ENCODE measurements at places on chromosomes 4 and X. TPM values are rescaled to one million over a fixed set of nuclear protein-coding genes. Genes with fewer than 3 reads are reported as not detected.

GRCh38 chr4:28287831-28288233 lies 1427.2 kb downstream of the STIM2 start:
- DNase-seq: no peak

The RBMX gene
- total RNA-seq: 114 TPM

DNA sequence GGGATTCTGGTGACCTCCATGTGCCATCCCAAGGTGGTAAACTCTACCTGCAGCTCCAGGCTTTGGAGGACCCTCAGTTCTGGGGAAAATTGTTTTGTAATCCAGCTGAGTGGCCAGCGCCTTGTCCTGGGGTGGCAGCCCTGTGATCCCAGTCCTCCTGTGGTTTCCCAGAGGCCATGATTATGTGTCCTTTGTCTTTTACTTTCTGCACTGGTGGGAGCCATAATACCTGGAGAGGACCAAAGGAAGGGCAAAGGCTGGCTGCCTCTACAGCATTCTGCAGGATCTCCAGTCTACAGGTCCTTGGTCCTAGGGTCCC lies 64.0 kb downstream of the NBDY start:
- DNase-seq: no peak

GRCh38 chr4:160399826-160400225 lies 1296.9 kb downstream of the RAPGEF2 start:
- no peak for DNase-seq

The PPBP gene
- total RNA-seq: 9.7 TPM

DNA sequence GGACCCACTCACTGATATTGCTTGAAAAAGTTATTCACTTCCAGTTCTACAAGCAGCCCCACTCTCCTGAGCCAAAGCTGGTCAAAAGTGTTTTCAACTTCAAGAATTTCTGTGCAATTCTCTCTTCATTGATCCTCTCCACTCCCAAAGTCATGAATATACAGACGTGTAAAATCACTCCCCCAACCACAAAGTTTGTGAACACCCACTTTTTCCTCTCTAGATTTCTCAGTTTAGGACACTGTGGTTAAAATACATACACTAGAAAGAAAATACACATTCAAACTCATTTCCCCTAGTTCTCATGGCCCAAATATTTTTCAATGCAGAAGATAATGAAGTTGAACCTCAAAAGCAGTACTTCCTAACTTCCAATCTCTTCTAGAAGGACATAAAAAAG lies 116.3 kb downstream of the MSN start:
- no peak for DNase-seq

DNA sequence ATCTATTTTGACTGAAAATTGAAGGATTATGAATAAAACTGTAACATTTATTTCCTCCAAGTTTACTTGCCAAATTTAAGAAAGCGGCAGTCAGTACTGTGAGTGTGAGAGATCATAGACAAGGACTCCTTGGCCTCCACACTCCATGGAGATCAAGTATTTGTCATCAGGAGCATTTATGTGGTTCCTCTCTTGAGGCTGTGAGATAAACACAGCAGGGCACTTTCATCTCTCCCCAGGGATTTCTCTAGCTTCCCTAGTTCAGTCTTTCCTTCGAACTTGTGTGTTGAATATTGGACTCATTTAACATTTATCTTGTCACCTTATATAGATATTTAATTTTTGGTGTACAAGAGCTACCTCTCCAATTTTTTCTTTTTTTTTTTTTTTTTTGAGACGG lies 40.8 kb downstream of the PDE5A start:
- no peak for DNase-seq

The TEC gene
- total RNA-seq: 7.4 TPM

- no peak for DNase-seq
Measured at GRCh38 chrX:37332987-37333658, 16.0 kb upstream of the PRRG1 start.

- DNase-seq: no peak
Measured at GRCh38 chrX:131614241-131614640, 70.4 kb downstream of the OR13H1 start.

DNA sequence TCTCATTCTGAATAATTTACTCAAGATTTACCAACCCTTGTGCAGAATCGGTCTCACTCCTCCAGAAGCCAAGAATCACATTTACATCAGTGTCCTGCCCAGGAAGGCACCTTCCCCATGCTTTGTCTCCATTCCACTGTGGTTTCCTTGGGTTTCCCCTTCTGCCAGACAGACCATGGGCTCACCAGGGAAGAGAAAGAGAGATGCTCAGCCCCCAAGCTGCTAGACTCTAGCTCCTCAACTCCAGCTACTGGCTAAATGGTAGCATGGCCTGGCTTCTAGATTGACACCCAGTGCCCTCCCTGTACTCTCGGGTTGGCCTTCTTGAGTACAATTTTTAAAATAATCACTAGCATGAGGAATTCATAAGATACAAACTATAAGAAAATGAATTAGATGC lies 12.9 kb downstream of the TLR10 start:
- no peak for DNase-seq

The HOPX gene
- 341 TPM for total RNA-seq

DNA sequence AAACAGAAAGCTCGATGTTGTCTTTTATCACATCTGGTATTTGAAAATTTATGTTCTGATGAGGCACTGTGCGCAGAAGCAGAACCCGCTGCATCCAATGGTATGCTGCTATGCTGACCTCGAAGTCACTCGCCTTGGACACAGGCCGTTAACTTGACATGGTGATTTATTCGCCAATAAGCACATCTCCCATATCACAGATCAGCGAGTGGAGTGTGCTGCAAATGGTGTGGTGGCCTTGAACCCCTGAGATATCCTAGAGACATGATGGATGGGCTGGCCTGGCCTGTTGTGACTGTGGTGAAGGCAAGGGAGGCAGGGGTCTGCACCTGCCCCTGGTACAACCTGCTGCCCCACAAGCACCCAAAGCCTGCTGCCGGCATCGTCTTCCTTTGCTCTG lies 175.4 kb upstream of the FRG1 start:
- no peak for DNase-seq

DNA sequence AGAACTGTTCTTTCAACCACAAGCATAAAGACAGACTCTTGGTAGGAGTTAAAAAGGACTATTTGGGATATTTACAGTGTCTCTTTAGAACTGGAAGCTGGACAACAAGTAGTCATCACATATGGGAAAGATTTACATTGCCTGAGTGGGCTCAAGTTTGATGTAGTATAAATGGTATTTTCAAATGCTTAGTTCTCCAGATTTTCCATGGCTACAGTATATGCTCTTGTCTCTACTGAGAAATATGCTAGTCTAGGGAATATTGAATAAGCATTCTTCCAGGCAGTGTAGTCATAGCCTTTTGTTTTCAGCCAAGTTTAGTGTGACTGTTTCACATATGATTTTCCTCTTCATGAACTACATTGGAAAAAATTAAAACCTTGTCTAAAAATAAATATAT lies 315.6 kb downstream of the ARHGAP24 start:
- no peak for DNase-seq

GRCh38 chr4:174225349-174226049 lies 58.0 kb downstream of the FBXO8 start:
- no peak for DNase-seq

- DNase-seq: peak; percentile 48
Measured at GRCh38 chr4:88008122-88008742, 797 bp downstream of the PKD2 start.

The KIT gene
- total RNA-seq: 28.5 TPM

DNA sequence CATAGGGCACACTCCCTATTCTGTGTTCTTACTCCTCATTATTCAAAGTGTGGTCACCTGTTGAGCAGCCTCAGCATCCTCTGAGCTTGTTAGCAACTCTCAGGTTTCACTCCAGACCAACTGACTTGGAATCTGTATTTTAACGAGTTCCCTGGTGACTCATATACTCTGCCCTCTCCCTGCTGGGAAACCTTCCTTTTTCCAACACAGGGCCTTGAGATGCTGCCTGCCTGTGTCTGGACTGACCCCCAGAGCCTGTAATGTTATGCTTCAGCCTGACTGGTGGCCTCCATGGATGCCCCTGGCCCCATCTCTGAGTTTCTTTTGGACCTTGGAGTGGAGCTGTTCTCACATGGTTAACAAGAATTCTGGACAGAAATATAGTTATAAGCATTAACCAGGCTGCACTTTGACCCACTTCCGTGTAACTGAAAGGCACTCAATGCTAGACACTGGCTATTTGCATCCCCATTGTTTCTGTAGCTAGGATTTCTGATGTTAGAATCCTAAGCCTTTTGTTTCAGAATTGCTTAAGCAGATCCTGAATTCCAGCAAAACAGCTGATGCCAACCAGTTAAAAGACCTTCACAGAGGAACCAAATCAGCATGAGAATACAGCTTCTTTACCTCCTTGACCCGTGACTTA lies 262.6 kb downstream of the STIM2 start:
- DNase-seq: no peak

- no peak for DNase-seq
Measured at GRCh38 chr4:26367811-26368210, 47.0 kb downstream of the RBPJ start.

The GAK gene
- 130 TPM for total RNA-seq

The FAM241A gene
- 5.0 TPM for total RNA-seq

DNA sequence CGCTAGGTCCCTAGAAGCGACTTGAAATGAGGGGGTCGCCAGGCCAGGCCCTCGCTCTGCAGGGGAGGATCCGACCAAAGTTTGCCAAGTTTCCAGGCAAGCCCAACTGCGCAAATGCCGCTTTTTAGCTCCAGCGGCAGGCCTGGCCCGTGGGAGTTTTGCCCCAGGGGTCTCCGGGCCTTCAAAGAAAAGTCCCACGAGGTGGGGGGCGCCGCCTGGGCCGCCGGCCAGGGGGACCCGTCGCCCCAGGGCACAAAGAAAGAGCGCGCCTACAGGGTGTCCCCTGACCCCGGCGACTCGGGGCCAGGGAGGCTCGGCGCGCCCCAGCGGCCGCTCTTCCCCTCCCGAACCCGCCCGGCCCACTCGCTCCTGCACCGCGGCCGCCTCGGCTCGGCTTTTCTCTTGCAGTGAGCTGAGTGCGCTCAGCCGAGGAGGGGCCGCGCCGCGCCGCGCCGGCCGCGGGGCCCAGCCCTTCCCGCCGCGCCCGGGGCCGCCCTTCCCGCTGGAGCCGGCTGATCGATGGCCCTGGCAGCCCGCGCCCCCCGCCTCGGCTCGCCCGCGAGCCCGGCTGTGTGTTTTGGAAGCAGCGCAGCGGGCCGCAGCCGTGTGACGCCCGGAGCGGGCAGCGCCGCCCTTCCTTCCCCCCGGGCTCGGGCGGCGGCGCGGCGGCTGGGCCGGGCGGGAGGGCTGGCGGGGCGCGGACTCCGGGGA lies 754 bp upstream of the KLF3 start:
- DNase-seq: no peak

DNA sequence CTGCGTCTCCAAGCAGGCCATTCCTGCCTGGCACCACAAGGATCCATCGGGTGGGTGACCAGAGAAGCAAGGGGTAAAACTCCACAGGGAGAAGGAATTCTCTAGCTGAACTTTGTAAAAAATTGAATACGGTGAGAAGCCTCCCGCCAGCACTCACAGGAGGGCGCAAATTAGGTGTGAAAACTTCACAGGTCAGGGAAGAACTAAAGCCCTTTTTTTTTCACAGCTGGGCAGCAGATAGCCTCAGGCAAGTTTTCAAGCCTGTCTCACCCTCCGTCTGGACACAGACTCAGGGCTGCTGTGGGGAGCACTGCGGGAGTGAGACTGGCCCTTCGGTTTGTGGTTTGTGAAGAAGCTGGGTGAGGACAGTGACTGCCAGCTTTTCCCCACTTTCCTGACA lies 224.1 kb upstream of the FGF16 start:
- DNase-seq: no peak

The SORCS2 gene
- total RNA-seq: 5.8 TPM

The GPR82 gene
- total RNA-seq: 0.65 TPM

The FRMD7 gene
- not detected for total RNA-seq

- DNase-seq: no peak
Measured at GRCh38 chr4:6776920-6777635, 5.4 kb upstream of the KIAA0232 start.

DNA sequence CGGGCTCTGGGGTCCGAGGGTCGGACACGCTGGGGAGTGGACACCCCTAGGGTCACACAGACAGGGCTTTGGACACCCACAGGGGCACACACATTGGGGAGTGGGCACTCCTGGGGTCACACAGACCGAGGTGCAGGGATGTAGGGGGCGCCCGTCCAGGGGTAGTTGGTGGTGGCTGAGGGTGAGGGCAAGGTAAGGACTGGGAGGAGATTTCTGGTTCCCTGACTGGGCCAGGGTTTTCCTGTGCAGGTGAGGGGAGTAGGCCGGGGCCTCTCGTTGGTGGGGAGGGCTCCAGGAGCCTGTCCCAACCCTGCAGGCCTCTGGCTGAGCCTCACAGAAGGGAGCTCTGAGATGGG lies 21.9 kb upstream of the WDR45 start:
- DNase-seq: no peak

- DNase-seq: no peak
Measured at GRCh38 chr4:141142423-141142822, 9.2 kb upstream of the RNF150 start.

DNA sequence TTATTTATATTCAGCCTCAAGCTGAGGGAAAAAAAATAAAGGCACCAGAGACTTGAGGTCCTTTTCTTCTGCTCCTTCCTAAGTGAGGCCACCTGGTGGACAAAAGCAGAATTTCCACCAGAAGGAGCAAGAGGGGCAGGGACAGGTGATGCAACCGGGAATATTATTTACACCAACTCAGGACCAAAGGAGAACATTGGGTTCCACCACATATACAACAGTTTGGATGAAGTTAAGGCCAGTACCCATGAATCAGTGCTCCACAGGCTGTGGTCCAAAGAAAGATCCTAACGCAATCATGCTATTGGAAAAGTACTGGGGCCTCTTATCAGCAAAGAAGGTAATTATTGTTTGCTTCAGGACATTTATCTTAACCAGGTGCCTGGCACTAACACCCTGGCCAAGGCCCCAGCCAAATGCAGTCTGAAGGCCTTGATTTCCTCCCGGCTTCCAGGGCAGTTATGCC lies 57.4 kb downstream of the TSC22D3 start:
- peak; percentile 66 for DNase-seq

DNA sequence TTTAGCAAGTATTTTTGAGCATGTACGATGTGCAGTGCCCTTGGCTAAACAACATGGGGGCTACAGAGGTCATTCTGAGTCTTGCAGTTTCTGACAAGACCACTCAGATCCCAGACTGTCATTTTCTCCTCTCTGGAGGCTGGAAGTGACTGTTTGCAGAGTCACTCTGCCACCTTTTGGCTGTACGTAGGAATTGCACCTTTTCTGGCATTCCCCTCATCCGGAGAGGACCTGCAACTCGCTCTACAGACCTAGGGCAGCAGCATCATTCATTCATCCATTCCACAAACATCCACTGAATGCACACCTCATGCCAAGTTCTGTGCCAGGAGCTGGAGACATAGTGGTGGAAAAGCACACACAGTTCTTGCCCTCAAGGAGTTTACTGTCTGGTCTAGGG lies 160.4 kb upstream of the GPR101 start:
- DNase-seq: no peak

DNA sequence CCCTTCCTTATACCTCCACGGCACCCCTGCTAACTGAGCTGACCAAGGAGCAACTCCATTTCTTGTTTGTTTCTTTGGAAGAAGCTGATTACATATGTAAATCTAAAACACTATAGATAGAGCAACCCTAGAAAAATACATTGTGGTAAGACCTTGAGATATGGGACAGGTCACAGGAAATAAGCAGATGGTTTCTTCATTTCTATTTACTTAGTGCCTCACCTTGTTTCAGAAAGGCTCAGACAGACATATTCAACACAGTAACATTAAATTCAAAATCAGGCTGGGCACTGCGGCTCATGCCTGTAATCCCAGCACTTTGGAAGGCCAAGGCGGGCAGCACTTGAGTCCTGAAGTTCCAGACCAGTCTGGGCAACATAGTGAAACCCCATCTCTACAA lies 47.3 kb downstream of the IRF2 start:
- DNase-seq: no peak

GRCh38 chrX:153179131-153179530 lies at the start of gene MAGEA1:
Gene MAGEA1 (plus strand): TSS chrX:153179284. CDS start chrX:153182390, 3,106 bp downstream.
- no peak for DNase-seq

The MAGEE2 gene
- not detected for total RNA-seq

GRCh38 chr4:157220371-157220881 lies at the start of gene GRIA2:
Gene GRIA2 (plus strand): TSS chr4:157220728. CDS start chr4:157221043, 315 bp downstream.
- peak; percentile 53 for DNase-seq

Data from lower lobe of right lung (tissue), 2 donors.